ENCODE measurements at places on chromosomes 2 and 18.

- DNase-seq: no peak
These were observed 163.0 kb upstream of the PXDN start for GRCh38 chr2:1907291-1907690.

GRCh38 chr2:183009249-183009899 lies 28.9 kb downstream of the NCKAP1 start:
- DNase-seq: no peak

- DNase-seq: no peak
These were observed 216.3 kb downstream of the MYT1L start for GRCh38 chr2:2114707-2115245.

DNA sequence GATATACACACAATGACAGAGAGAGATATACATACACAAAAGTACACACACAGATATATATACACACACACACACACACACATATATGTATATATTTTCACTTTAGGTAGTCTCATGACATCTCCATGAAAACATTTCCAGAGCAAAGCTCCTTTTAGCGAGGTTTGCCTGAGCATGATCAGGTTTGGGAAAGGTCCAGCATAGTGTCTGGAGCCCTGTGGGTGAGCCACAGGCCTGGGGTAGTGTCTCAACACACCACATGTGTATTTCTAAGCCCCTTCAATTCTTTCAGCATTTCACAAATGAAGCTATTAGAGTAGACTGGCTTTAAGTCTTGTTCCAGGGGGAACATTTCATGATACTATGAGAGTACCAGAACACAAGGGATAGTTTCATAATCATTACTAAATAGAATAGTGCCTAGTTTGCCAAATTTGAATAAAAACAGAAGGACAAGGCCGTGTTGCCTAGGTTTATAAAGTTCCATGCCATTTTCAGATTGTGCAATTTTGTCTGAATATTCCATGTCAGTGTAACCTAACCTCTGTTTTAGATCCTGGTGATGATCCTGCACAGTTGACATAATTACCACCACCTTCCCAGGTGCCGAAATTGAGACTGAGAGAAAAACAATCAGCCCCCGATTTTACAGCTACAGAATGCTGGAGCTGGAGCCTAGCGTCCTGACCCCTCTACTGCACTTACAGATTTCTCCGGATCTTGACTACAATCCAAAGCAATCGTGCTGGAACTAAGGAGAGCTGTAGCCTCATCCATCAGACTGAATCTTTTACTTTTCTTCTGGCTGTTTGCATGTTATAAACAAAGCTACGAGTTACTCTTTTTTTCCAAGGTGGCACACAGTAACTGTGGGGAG lies 332.7 kb downstream of the CYRIA start:
- no peak for DNase-seq

GRCh38 chr2:39524061-39524460 lies 87.0 kb upstream of the MAP4K3 start:
- DNase-seq: no peak

DNA sequence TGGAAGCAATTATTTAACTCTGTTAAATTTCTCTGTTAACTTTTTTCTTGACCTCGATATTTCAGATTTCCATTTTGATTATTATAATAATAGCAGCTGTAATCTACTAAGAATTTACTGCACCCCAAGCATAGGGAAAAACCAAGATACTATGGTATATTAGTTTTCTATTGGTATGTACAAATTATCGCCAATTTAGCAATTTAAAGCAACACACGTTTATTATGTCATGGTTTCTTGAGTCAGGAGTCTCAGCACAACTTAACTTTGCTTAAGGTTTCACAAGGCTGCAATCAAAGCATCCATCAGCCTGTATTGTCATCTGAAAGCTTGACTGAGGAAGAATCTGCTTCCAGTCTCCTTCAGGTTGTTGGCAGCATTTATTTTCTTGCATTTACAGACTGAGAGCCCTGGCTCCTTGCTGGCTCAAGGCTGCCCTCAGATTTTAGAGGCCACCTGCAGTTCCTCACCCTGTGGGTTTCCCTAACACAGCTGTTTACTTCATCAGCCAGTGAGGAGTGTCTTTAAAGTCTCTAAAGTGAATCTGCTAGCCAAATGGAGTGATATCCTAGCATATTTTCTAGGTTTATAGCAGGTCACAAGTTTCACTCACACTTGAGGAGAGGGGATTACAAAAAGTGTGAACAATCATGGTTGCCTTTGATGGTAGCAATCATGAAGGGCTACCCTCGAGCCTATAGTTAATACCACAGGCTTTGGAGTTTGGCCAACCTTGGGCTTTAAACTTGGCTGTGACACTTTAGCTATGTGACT lies 4.4 kb upstream of the VPS54 start:
- DNase-seq: no peak

- no peak for DNase-seq
These were observed 10.2 kb downstream of the DSG4 start for GRCh38 chr18:31386741-31387140.

- peak; percentile 27 for DNase-seq
These were observed 78.7 kb downstream of the GRB14 start for GRCh38 chr2:164542581-164543021.

GRCh38 chr2:162492225-162492624 lies 148.3 kb downstream of the GCA start:
- DNase-seq: no peak

DNA sequence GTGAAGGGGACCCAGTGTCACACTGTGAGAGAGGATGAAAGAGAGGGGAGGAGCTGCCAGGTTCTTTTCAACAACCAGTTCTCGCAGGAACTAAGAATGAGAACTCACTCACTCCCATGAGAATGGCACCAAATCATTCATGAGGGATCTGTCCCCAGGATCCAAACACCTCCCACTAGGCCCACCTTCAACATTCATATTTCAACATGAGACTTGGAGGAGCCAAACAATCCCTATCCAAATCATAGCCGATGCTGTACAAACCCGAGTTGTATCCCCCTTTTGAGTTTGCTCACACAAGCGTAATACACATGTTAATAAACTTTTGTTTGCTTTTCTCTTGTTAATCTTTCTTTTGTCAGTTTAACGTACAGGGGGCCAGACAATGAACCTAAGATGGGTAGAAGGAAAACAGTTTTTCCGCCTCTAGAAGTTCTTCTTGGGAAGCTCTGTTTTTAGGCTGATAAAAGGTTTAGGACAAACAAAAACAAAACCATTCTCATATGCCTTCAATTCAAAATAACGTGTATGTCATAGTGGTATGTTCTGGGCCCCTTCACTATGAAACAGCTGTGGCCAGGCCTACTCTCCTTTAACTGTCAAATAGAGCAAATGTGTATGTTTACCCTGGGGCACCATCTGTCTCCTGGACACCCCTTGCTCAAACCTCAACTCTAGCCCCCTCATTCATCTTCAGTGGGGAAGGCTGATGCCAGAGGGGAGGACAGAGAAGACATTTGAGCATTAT lies 9.1 kb upstream of the TMEM37 start:
- DNase-seq: no peak
